C1 segment of cervical spinal cord (tissue), 14 donors: ENCODE measurements at places on chromosomes 7 and 10.

DNA sequence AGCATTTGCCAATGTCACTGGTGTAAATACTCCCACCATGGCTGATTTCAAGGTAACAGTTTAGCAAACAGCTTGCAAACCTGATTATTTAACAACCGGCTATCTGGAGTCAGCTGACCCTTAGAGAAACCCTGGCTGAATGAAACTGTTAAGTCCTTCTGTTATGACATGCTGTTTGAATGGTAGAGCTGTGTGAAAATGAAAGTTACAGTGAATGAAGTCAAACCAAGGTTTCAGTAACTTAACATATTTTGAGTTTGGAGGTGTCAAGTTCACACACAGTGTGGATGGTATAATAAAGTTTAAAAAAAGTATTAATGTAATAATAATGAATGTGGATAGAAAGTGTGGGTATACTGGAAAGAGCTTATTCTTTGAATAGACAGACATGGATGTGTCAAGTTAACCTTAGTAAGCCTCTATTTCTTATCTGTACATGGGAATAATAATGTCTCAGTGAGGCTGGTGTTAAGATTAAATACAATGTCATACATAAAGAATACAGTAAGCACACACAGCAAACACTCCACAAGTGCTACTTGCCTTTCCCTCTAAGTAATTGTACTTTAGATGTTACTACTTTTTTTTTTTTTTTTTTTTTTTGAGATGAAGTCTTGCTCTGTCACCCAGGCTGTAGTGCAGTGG lies 150.4 kb downstream of the TAX1BP1 start:
- DNase-seq: no peak

DNA sequence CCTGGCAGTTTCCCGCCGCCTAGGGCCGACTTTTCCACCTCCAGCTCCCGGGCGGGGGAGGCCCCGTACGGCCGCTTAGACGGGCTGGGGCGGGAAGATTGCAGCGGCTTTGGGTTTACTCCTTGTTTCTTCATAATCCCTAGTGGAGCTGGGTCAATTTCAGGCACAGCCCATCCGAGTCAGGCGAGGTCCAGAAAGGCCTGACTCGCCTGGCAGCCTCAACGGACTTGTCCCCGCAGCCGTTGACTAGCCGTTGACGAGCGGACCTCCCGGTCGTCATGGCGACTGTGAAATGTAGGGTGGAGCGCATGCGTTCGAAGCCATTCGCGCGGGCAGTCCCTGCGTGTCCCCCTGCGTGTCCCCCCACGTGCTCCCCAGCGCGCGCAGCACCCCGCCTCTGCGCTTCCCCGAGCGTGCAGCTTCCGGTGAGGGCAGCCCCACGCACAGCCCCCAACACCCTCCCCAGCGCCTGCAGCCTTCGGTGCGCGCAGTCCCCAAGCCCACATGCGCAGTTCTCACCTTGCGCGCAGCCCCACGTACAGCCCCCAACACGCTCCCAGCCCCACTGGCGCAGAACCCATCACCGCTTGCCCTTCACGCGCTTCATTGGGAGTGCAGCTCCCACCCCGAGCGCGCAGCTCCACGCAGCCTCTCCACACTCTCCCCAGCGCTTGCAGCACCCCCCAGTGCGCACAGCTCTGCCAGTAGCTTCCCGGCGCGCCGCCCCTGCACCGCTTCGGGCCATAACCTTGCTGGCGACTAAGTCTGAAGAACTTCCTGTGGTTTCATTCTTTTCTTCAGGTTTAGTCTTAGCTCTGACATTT lies 67.8 kb downstream of the TBX20 start:
- DNase-seq: peak; percentile 23

GRCh38 chr10:46541017-46541661 lies 15.3 kb downstream of the GPRIN2 start:
- DNase-seq: no peak

- no peak for DNase-seq
Observed at GRCh38 chr7:4663239-4664018, 18.7 kb upstream of the FOXK1 start.

GRCh38 chr7:6121141-6121540 lies 90.0 kb downstream of the ANKRD61 start:
- DNase-seq: no peak

- no peak for DNase-seq
Observed at GRCh38 chr10:83816942-83817341, 322.4 kb upstream of the GHITM start.

DNA sequence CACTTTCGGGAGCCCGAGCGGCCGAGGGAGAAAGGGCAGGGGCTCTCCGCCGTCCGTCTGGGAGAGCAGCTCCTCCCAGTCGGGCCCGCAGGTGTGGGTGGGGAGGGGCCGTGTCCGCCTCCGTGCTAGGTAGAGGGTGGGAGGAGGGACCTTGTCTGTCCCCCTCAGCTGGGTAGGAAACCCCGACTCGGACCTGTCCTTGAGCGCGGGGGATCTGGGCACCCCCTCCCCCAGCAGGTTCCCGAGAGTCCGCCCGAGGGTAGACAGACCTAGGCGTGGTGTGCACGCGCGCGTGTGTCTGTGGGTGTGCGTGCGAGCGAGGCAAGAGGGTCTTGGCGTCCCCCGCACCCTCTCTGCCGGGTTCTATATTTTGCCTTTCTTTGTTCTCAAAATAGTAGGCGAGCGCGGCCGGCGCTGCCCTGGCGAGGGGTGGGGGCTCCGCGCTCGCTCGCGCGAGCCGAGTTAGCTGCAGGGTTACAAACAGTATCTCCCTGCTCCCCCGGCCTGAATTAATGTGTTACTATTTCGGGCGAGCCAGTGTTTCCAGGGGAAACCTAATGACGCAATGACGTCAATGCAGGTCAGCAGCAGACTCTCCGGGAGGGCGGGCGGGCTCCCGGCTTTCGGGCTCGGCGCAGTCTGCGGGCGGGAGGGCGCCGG lies 73.9 kb upstream of the LEP start:
- DNase-seq: no peak

GRCh38 chr10:44801383-44802327 lies 109.5 kb upstream of the TMEM72 start:
- no peak for DNase-seq

- no peak for DNase-seq
Observed at GRCh38 chr7:117218700-117219099, 104.2 kb downstream of the WNT2 start.

DNA sequence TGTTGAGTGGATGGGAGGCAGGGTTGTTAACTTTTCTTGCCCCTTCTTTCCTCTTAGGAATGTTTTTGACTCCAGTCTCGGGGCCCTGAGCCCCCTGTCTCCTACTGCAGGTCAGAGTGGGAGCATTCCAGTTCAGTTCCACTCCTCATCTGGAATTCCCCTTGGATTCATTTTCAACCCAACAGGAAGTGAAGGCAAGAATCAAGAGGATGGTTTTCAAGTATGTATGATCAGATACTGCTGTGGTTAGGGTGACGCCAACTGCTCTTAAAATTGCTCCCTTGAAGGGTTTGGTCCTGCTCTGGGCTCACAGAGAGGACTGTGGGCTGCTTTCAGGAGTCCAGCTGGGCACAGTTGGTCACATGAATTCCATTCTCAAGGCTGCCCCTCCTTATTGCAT lies 22.0 kb downstream of the VWA2 start:
- no peak for DNase-seq

DNA sequence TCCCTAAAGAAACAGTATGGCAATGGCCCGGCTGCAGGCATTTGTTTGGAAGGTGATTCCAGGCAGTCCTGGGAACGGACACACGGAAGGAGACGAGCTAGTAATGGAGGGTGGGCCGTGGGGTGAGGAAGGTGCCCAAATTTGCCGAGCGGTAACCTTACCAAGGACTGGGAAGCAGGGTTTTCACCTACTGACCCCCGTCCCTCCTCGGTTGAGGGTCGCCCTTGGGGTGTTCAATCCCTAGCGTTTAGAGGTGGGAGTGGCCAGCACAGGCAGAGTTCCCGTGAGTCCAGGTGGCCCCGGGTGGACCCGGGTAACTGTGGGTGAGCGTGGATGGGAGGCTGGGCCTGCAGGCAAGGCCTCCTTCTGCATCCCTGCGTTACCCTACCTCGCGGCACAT lies 198.8 kb downstream of the TCERG1L start:
- no peak for DNase-seq

GRCh38 chr10:2462581-2462980 lies 604.8 kb upstream of the PFKP start:
- no peak for DNase-seq
